ENCODE measurements at places on chromosomes 6 and 20. TPM values are rescaled to one million over a fixed set of nuclear protein-coding genes. Genes with fewer than 3 reads are reported as not detected.

- no peak for DNase-seq
Measured at GRCh38 chr6:56756219-56756789, 113.6 kb upstream of the DST start.

DNA sequence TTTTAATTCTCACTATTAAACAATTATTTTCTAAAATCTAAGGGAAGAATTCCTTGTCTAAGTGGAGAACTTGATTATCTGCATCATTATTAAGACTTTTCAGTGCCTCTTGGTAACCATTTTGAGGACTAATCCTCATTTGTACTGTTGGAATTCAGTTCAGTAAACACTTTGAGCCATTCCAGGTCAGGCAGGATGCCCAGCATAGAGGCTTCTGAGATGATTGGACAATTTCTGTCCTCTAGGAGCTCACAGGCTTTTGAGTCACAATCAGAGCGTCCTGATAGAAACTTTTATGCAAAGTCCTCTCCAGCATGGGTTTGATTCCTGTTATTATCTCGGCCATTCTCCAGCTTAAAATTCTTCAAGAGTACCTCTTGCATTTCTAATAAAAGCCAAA lies 1304.6 kb downstream of the EPHA7 start:
- no peak for DNase-seq

DNA sequence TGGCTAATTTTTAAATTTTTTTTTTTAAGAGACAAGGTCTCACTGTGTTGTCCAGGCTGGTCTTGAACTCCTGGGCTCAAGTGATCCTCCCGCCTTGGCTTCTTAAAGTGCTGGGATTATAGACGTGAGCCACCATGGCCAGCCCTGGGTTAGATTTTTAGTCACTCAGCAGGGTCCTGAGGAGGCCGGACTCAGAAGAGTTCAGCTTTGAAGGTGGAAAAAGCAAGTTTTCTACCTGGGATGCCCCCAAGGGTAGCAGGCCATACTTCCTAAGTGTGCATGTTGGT lies 44.2 kb downstream of the FGD2 start:
- no peak for DNase-seq

DNA sequence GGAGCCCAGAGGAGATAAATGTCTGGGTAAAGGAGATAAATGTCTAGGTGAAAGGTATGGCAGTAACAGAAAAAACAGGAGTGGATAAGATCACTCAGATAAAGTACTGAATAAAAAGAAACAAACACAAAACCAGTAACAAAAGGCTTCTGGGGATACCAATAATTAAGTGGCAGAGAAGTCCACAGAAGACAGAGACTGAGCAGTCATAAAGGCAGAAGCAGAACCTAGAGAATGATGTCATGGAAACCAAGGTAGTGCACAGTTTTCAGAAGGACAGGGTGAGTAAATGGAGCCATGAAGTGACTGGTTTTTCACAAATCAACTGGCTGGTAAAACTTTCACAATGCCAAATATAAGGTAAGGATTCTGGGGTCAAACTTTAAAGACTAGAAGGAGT lies 80.9 kb upstream of the PLN start:
- no peak for DNase-seq

DNA sequence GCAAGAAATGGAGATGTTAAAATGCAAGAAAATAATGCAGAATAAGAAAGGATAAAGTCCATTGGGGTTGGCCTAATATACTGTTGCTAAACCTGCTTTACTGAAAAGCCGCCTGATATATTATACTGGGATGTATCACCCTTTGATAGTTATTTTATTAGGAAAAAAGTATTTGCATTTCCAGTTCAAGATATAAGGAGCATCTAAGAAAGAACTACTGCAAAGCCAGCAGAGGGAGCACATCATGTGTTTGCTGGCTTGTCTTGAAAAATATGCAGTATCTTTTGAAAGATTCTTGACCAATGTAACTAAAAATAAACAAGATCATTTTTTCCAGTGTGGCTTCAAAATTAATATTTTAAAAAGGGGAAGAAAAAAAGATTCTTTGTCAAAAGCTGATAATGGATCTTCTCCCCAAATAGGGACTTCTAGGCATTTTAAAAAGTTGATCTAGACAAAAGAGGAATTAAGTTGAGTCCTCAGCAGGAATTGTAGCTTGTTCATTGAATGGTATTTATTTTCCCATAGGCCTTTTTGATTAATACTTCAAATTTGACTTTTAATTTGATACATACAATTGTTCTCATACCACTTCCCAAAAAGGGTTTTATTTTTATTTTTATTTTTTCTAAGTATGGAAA lies 214.9 kb downstream of the ZFAND3 start:
- no peak for DNase-seq

- no peak for DNase-seq
Measured at GRCh38 chr6:53369876-53370515, 21.2 kb upstream of the ELOVL5 start.

- no peak for DNase-seq
Measured at GRCh38 chr6:169019111-169019510, 234.5 kb downstream of the THBS2 start.

DNA sequence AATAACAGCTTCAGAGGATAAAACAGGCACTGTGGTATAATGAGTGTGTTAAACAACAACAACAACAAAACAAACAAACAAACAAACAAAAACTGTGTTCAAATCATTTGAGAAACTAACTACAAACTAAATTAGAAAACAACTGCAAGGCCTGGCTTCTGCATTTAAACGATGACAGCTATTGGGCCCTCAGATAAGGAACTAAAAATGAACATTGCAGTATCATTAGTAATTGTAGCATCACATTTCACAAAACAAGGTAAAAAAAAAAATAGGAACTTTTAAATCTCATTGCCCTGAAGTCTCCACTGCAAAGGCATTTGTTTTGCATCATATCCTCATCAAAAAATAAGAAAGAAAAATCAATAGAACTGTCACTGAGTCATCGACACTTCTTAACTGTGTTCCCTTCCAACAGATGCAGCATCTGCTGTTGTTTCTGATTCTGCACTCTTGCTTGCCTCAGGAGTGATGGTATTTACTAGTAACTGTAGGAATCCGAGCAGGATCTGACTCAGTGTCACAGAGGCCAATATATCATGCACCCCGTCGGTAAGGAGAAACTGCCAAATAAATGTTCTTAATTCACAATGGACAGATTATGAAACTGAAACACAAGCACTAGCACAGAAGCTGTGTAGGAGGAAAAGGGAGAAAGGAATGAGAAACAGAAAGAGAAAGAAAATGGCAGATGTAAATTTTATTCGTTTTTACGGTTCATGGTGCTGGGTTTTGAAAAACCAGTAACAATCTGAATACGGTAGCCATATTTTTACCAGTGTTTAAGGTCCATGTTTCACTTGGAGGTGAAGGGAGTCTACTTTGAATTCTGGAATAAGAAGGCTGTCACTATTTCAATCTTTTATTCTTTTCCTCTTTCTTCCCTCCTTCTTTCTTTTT lies 365.7 kb upstream of the EPHA7 start:
- no peak for DNase-seq

GRCh38 chr6:33843131-33844121 lies 39.6 kb upstream of the MLN start:
- DNase-seq: no peak

- DNase-seq: no peak
Measured at GRCh38 chr6:49806145-49806544, 19.1 kb upstream of the PGK2 start.

DNA sequence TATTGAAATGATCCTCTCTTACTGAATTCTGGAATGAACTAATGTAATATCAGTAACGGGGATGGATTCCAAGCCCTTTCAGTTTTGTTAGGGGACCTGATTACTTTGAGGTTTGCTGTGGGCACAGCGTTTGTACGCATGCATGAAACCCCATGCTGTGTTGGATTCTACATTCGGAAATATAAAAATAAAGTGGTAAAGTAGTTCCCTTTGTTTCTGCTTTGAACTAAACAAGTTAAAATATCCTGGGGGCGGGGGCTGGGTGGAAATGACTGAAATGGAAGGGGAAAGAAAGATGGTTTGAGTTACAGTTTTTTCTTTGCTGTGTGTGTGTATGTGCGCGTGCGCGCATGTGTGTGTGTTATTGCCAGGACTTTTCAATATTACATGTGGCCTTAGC lies 196.5 kb upstream of the OPRM1 start:
- DNase-seq: no peak

GRCh38 chr6:117110737-117111136 lies 154.6 kb upstream of the VGLL2 start:
- DNase-seq: no peak

DNA sequence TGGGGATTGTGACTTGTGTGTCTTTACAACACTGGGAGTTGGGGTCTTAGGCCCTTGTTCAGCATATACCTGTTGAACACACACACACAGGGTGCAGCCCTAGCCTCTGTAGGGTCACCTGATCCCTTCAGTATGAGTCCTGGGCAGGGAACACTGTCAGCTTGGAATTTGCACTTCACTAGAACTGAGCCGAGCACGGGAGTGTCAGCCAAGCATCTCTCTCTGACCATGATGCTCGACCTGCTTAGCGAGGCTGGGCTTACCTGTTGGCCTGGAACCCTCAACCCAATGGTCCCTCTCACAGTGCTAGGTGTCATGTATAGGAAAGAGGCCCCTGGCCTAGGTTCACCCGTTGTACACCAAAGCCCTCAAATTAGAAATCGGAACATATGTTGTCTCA lies 96.1 kb downstream of the NKAIN2 start:
- no peak for DNase-seq

GRCh38 chr20:20856306-20856705 lies 143.9 kb upstream of the RALGAPA2 start:
- no peak for DNase-seq

DNA sequence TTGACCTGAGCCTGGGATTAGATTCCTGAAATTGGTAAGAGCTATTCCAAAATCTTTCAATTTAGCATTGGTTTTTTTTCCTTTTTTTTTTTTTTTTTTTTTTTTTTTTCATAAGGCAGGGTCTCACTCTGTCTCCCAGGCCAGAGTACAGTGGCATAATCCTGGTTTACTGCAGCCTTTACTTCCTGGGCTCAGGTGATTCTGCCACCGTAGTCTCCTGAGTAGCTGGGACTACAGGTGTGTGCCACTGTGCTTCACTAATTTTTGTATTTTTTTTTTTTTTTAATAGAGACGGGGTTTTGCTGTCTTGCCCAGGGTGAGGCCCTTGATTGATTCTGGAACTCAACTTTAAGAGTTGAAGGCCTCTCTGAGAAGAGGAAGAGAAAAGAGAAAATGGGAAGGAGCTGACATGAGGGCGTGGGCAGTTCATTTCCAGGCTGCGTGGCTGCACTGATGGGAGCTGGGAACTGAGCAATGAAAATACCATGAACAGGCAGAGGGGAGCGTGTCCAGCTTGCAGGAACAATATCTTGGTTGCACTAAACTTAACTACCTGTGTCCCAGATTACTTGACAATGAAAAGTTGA lies 24.6 kb downstream of the KDM1B start:
- DNase-seq: no peak

DNA sequence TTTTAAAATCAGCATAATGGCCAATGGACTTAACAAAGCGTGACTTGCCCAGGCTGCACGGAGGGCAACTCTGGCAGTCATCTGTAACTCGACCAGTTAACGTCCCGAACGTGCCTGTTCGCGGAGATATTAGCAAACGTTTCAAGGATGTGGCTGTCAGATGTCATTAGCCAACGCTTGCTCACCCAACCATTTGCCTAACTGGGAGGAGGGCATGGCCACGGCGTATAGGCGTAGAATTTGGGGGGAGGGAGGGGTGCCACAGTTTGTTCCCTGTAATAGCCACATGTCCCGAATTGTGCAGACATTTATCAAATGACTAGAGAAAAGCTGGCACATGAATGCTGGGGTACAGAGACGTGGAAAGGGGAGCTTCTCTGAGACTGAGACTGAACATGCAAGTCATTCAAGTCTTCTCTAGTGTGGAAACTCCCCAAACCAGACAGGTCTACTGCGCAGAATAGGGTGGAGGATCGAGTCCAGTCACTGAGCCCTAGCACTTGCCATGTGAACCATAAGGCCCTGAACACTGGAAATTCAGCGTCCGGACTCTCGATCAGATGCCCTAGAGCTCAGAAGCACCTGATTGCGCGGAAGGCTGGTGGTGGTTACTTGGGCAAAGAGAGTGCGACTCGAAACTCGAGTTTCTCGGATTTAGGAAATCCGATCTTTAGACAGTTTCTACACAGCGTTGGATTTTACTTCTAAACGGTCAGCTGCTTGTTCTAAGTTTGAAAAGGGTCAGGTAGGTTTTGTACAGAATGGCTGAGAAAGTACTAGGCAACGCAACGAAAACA lies 32.6 kb downstream of the TFAP2B start:
- DNase-seq: no peak

- no peak for DNase-seq
Measured at GRCh38 chr20:37896932-37897548, 5.9 kb upstream of the VSTM2L start.

DNA sequence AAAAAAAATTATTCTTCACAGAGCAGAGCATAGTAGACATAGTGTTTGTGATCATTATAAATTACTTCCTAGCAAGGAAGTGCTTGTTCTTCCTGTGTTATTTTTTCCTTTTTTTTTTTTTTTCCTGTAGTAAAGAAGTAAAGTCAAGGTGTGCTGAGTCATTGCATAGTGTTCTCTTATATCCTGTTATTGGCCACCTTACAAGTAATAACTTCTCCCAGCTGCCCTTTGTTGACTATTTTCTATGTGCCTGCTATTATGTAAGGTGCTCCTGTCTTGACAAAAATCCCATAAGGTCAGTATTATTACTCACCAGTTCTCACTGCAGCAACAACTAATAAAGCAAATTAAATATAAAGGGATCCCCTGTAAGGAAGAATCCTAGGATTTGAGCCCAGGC lies 195.3 kb downstream of the GJA1 start:
- DNase-seq: no peak

DNA sequence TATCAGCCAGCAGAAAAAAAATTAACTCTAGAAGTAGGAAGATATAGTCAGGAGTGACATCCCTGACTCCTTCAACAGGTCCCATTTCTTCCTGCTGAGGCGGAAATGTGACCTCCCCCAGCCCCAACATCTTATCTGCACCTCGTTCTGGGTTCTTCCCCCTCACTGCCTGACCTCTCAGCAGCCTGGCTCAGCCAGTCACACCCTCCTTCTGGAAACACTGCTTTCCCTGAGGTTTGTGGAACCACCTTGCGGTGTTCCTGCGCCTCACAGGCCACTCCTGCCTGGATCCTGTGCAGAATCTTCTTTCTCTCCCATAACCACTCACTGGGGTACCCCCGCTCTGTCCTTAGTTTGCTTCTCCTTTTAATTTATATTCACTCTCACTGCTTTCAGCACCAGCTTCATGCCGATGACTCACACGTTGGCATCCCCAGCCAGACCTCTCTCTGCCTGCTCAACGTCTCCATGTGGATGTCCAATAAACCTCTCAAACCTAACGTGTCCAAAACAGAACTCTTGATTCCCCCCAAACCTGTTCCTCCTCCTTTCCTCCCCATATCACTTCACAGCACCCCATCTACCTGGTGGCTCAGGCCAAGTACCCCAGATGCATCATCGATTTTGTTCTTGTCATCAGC lies 222.8 kb upstream of the PLN start:
- DNase-seq: no peak

The STMND1 gene
- not detected for total RNA-seq

The PEDS1 gene
- total RNA-seq: 15.0 TPM

The C6orf163 gene
- total RNA-seq: 0.95 TPM

The RAE1 gene
- total RNA-seq: 38.2 TPM

The METTL24 gene
- not detected for total RNA-seq

The SS18L1 gene
- total RNA-seq: 13.7 TPM

The XKR7 gene
- not detected for total RNA-seq

The PRRT1 gene
- 0.36 TPM for total RNA-seq

All from activated CD4-positive, alpha-beta memory T cell treated with anti-CD3 and anti-CD28 coated beads for 36 hours (primary cell).